ENCODE measurements at places on chromosomes 5 and 9. TPM values are rescaled to one million over a fixed set of nuclear protein-coding genes. Genes with fewer than 3 reads are reported as not detected.

GRCh38 chr5:143659599-143660238, 152.2 kb upstream of the HMHB1 start:
- no peak for DNase-seq

RXRA gene
- total RNA-seq = 72.7 TPM

DNA sequence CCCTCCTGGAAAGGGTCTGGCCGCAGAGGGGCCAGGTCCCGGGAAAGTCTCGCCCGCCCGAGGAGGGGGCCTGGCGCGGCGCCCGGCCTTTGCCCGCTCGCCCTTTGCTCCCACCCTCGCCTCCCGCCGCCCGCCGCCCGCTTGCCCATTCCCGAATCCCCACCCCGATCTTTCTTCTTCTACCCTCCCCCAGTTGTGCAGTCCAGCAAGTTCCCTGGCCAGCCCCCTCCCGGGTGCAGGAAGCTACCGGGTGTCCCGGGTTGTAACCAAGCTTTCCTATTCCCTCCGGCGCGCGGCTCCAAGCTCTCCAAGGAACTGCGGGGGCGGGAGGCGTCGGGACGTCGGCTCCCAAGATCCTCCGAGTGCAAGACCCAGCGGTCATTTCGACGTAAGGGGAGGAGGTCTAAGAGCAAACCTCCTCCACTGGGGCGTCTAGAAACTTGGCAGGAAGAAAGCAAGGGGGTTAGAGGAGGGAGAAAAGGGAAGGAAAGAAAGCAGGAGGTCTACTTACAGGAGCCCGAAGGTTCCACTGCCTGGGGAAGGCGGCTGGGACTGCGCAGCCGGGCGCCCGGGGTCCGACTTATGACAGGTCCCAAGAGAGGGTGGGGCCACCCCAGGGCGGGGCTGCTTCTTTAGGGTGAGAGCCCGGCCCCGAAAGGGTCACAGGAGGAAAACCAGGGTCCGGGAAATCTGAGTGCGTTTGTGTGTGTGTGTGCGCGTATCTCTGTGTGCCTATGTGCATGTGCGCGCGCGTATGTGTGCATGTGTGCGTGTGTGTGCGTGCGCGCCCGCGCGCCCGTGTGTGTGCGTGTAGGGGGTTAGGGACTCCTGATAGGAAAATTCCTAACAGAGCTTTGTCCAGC, at the start of gene PTGR1:
TSS of gene PTGR1 (minus strand) at position 556 of the 863 bp plus-strand sequence. CDS start 2,225 bp downstream, outside the sequence.
- peak; percentile 62 for DNase-seq

DNA sequence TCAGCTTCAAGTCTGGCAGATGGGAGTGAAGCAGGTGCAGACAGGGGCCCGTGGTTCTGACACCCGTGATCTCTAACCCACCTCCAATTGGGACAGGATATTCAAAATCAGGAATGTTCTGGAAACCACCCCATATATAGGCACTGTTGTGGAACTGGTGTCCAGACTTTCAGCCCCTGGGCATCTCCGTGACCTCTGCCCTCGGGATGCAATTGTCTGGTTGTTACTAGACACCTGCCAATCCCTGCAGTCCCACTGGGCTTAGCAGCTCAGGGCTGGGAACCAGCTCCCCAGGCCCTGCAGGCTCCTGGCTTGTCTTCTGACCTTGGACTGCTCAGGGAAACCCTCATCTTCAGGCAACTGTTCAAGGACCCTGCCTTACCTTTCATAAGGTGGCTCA, 38.8 kb downstream of the NTNG2 start:
- DNase-seq = no peak

GRCh38 chr5:96004087-96004486, 42.4 kb upstream of the ELL2 start:
- no peak for DNase-seq

- no peak for DNase-seq
Measured at GRCh38 chr9:34502891-34503290, 19.9 kb downstream of the ENHO start.

DNA sequence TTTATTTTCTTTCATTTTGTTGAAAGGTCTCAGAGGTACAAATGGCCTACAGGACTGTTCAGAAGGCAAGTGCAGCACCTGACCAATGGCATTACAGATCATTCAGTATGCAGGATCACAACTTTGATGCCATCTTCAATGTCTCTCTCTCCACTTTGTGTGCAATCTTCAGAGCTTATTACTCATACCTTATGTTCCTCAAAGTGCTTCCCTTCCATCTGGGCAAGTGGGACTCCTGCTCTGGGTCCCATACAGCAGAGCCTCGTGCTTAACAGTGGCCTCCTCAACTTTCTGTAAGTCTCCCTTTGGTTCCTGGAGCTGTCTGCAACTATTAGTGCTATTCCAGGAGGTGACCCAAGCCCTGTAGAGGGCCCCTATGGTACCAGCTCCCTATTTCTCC, 358.4 kb upstream of the RPS23 start:
- no peak for DNase-seq

ADCY2 gene
- 1.7 TPM for total RNA-seq

GALNT12 gene
- total RNA-seq = 4.7 TPM

- no peak for DNase-seq
Measured at GRCh38 chr5:96200641-96201040, 232.4 kb downstream of the PCSK1 start.

GRCh38 chr9:72952381-72952690, 517 bp downstream of the ALDH1A1 start:
- DNase-seq = no peak

DNAI1 gene
- not detected for total RNA-seq

DNA sequence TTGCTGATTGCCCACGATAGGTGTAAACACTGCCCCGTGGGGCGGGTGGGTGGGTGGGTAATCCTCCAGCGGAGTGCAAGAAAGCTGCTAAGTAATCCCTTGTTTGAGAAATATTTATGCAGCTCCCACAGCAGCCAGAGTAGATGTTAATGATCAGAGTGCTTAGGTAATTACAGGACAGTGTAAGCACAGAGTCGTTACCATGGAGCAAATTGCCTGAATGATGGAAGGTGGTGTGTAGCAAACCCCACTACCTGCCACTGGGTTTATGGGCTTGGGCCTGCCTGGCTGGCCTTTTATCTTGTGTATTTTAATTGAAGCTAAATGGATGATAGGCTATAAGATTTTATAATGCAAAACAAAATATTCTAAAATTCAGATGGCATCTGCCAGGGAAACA, 110.0 kb downstream of the COL5A1 start:
- no peak for DNase-seq

Data from omental fat pad (tissue), 4 donors.